ENCODE measurements at places on chromosomes 13 and 19.

DNA sequence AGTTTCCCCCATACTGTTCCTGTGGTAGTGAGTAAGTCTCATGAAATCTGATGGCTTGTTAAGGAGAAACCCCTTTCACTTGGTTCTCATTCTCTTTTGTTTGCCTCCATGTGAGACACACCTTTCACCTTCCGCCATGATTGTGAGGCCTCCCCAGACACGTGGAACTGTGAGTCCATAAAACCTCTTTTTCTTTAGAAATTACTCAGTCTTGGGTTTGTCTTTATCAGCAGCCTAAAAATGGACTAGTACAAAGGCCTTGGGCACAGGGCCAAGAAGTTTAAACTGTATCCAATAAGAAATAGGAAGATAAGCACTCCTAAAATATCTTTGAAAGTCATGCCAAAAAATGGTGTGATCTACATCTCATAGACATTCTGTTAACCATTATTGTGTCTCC, 176.9 kb downstream of the TBC1D4 start:
- DNase-seq, result no peak

GRCh38 chr19:56145698-56146097, 4.6 kb downstream of the ZNF444 start:
- DNase-seq, result no peak

DNA sequence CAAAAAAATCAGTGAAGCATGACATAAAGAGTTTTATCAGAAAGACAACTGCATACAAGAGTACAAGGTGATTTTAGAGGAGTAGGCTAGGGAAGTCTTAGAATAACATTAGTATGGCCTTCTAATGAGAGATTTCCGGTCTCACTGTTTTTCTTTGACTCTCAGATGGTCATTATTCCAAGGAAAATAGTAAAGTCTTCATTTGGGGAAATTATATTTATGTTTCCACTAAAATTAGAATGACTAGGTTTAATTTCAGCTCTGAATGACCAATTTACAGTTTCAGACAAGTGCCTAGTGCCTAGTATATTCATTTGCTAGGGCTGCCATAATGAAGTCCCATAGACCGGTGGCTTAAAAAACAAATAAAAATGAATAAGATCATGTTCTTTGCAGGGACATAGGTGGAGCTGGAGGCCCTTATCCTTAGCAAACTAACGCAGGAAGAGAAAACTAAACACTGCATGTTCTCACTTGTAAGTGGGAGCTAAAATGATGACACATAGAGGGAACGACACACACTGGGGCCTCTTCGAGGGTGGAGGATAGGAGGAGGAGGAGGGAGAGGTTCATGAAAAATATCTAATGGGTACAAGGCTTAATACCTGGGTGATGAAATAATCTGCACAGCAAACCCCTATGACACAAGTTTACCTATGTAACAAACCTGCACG, 303.1 kb downstream of the PCDH9 start:
- no peak for DNase-seq

DNA sequence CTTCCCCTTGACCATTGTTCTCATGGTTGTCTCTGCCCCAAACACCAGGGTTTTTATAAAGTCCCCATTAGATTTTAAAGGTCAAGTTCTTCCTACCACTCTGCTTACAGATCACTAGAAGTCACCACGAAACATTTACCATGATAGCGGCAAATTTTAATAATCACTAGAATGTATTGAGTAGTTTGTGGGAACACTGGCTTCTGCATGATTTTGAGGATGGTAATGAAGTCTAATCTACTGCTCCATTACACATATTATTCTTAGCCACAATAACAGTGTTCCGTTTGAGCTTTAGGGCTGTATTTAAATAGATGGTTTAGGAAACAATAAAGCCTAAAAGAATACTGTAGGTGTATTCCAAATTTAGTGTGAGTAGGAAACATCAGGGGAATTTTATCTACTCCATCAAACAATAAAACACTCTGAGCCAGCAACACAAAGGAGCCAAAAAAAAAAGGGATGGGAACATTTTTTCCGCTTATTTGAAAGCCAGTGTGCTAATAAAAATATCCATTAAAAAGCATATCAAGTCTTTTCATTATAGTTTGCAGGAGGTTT, 49.7 kb downstream of the KLF12 start:
- DNase-seq, result no peak

Data from activated naive CD4-positive, alpha-beta T cell treated with anti-CD3 and anti-CD28 coated beads for 36 hours (primary cell).